ENCODE measurements at places on chromosomes 4 and X. TPM values are rescaled to one million over a fixed set of nuclear protein-coding genes. Genes with fewer than 3 reads are reported as not detected.

TCP11X2 gene
- not detected for total RNA-seq

AR gene
- total RNA-seq, result 0.10 TPM

CD99 gene
- total RNA-seq, result 184 TPM

FRG2 gene
- total RNA-seq, result not detected

PRICKLE3 gene
- 3.3 TPM for total RNA-seq

TACR3 gene
- not detected for total RNA-seq

NUDT11 gene
- 1.6 TPM for total RNA-seq

PASD1 gene
- not detected for total RNA-seq

TMEM131L gene
- 143 TPM for total RNA-seq

PFKFB1 gene
- total RNA-seq, result 0.42 TPM

IQCM gene
- not detected for total RNA-seq

CYSLTR1 gene
- total RNA-seq, result 15.8 TPM

EMCN gene
- total RNA-seq, result 0.10 TPM

HSD17B13 gene
- 1.6 TPM for total RNA-seq

NEK1 gene
- 6.0 TPM for total RNA-seq

TRIM61 gene
- total RNA-seq, result 0.52 TPM

PRIMPOL gene
- total RNA-seq, result 8.5 TPM

CEP44 gene
- total RNA-seq, result 14.1 TPM

IL2 gene
- total RNA-seq, result 1.3 TPM

PRPS1 gene
- 44.0 TPM for total RNA-seq

FRAS1 gene
- total RNA-seq, result under 0.01 TPM

MAGEB1 gene
- not detected for total RNA-seq

BEX5 gene
- total RNA-seq, result 6.8 TPM

CABS1 gene
- not detected for total RNA-seq

GSPT2 gene
- total RNA-seq, result 5.2 TPM

HTATSF1 gene
- 21.1 TPM for total RNA-seq

RAB9A gene
- 41.3 TPM for total RNA-seq

ZFP92 gene
- total RNA-seq, result 0.63 TPM

SAGE1 gene
- total RNA-seq, result not detected

CACNA1F gene
- 0.31 TPM for total RNA-seq

TRMT2B gene
- total RNA-seq, result 30.7 TPM

CTAG1B gene
- total RNA-seq, result not detected

DUSP21 gene
- not detected for total RNA-seq

DOK7 gene
- total RNA-seq, result 0.63 TPM

SYP gene
- 0.42 TPM for total RNA-seq

MAGEA3 gene
- total RNA-seq, result not detected

ASB11 gene
- not detected for total RNA-seq

MFAP3L gene
- 23.0 TPM for total RNA-seq
